ENCODE measurements at places on chromosomes 7 and 10.

DNA sequence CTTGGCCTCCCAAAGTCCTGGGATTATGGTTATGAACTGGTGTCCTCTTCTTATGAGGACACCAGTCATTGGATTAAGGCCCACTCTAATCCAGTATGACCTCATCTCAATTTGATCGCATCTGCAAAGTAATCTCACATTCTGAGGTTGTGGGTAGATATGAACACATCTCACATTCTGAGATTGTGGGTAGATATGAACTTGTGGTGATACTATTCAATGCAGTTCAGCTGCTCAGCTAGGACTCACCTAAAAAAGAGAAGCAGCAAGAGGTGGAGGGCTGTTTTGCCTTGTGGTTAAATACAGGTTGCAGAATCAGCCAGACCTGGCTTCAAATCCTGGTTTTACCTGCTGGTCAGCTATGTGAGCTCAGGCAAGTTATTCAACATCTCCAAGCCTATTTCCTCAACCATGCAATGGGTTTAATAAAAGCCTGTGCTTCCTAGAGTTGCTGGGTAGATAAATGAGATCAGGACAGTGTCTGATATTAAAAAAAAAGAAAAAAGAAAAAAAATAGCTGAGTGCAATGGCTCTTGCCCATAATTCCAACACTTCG, 8.5 kb upstream of the BAG3 start:
- no peak for DNase-seq

- DNase-seq, result no peak
These were observed 477.5 kb upstream of the FOXK1 start for GRCh38 chr7:4204513-4205165.

- no peak for DNase-seq
These were observed 13.5 kb downstream of the TBXAS1 start for GRCh38 chr7:139842401-139843210.

DNA sequence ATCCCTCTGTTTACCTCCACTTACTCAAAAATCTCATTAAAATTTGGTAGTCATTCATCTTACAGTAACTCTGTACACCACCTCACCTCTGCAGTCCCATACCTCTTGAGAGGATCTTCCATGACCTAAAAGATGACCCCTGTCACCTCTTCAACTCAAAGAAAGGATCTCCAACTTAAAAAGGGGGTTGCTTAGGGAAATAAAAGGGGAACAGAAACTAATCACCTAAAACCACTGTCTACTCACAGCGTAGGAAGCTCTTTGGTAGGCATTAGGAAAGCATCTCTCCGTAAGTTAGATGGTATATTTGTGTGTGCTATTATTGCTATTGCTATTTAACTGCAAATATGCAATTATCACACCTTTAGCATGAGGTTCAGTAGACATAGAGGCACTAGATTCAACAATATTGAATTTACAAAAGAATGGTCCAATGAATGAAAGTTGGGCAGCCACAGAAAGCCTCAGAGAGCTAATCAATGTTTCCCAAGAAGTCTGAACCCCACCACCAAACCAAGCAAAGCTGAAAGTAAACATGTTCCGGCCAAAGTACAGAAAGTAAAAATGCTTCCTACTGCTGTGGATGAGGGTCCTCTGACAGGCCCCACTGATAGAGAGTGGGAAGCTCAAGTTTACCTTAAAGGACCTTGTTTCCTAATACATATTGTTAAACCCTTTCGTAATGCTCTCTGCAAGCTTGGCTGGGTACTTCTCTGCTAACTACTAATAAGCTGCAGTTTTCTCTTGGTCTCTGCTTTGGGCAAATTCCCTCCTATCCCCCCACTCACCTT, 105.8 kb downstream of the GRM8 start:
- DNase-seq, result no peak

DNA sequence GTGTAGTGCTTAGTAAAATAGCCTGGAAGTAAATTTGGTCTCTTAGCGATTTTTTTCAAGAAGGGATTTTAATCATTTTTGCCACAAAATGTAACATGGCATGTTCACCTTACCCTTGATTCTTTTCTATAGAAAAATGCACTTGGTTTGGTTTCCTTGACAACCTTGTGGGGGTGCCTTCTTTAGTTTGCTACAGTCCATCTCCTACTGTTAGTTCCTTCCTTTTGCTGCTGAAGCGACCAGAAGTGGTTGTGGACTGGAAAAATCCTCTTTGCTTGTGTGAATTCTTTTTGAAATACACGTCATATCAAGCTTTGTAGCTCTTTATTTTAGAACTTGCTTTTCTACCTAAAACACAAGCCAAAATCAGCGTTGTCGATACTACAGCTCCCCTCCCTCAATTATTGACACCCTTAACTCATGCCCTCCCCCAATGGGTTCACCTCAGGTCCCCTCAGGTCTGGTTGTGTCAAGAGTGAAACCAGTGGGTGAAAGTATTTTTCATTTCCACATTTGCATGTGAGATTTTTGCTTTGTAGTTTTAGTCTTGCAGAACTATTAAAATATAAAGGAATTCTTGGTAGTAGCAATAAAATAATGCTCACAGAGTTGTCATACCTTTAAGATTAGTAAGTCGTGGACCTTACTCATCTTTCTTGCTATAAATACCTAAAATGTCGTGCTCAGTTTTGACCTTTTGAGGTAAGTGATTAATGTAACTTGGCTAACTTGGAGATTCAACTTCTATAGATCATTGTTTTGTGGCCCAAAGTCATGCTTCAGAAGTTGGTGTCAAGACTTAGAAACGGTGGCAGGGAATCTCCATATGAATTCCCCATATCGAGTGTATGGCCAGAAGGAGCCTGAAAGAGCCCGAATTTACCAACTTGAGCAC, 1.5 kb downstream of the ACTR3B start:
- DNase-seq, result no peak

DNA sequence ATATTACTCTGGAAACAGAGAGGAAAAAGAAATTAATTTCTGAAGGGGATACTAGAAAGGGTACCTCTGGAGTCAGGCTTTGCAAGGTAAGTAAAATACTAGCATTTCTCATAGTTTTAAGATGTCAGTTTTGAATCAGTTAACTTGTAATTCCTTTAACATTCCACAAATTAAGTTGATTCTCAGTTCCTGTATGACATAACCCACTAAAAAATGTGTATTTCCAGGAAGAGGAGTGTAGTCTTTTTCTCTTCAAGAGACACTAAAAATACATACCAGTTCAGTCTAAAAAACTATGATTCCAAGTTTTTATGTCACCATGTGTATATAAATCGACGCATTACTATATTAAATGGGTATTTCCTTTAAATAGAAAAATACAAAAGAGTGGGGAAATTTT, 113.2 kb downstream of the CDK6 start:
- DNase-seq, result no peak

DNA sequence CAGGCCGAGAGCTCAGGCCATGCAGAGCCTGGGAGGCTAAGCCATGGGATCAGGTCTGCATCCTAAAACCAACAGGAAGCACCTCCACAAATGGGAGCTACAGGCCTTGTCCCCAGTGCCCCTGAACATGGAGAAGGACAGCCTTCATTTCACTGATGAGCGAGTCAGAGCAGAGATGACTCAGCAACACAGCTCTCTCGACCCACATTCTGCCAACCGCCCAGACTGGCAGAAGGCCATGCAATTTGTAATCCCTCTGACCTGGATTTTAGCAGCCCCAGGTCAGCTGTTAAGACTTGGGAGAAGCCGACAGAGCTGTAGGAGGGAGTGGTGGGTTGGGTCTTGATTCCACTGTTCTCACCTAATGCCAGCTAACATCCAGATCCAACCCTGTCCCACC, 25.5 kb downstream of the VOPP1 start:
- DNase-seq, result no peak

DNA sequence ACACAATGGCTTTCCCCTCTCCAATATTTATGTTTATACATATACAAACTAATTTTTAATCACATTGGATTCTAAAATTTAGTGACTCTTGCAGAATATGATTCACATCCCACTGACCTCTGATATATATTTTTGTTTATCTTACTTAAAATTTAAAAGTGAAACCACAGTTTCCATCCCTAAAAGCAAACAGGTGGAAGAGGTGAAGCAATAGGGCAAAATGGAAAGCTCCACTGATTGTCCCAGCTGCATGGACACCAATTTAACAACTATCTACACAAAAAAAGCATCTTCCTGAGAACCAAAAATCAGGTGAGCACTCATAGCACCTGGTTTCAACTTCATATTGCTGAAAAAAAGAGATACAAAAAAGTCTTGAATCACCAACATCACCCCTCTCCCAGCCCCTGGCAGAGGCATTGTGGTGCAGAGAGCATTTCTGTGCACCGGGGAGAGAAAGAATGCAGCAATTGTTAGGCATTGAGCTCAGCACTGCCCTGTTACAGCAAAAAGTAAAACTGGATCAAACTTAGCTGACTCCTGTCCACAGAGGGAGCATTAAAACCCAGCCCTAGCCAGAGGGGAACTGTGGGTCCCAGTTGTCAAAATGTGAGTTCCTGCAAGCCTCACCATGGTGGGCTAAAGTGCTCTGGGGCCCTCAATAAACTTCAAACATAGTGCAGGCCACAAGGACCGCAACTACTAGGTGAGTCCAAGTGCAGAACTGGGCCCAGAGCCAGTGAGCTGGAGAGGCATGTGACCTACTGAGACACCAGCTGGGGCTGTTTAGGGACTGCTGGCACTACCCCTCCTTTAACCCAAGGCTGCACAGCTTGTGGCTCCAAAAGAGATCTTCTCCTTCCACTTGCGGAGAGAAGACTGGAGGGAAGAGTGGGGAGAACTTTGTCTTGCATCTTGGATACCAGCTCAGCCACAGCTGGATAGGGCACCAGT, 92.1 kb downstream of the SIRT1 start:
- DNase-seq, result no peak

DNA sequence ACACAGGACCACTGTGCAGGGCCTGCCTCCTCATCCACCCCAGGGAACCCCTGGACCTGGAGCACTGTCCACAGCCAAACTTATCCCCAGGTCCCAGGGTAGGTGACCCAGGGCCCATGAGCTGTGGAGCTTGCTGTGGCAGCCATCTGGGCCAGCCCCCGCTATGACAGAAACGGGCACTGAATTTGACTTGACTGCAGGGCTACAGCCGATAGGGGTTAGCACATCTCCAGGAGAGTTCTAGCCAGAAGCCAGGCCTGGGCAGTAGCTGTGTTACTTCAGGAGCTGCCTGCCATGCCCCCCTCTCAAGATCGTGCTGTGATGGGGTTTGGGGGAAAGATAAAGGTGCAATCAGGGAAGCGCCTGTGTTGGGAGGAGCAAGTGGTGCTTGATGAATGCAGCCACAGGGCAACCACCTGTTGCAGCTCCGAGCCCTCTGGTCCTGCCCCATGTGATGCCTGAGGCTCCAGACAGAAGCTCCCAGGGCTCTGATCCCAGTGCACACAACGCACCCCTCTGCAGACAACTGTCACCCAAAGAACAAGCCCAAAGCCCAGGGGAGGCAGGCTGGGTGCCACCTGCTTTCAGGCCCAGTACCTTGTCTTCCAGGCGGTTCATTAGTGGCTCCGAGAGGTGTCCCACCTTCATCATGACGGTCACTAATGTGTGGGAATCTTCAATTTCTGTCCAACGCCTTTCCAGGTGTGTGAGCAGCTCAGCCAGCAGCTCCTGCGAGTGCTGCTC, 6.5 kb downstream of the TBRG4 start:
- no peak for DNase-seq

DNA sequence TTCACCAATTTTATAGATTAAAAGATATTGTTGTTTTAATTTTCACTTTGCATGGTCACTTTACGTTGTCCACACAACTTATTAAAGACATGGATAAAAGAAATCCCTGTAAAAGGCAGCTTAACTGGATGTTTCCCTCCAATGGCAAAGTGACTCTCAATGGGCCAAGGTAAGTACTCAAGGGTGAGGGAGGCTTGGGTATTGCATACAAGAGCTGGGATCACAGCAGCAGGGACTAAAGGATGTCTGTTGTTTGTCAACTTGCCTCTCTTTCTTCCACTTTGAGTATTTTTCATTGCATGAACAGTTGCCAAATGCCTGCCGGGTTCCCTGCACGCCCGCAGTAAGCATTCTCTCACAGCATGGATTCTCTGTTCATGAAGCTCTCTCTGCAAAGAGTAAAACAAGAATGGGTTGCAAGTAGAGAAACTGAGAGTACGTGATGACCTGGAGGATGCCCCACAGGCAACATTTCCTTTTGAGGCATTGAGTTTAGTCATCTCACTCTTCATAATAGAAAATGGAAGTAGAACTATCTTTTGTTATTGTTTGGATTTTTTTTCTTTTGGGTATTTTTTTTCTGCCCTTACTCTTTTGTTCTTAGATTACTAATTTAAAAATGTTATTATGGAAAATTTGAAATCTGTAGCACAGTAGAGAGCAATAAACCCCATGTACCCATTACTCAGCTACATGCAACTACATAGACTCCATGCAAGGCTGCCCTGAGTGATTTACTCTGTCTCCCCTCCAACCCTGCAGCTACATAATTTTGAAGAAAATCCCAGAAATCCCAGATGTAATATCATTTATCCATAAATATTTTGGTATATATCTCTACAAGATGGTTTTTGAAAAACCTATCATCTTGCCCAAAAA, 26.3 kb downstream of the GPR141 start:
- no peak for DNase-seq
